Activated CD4-positive, alpha-beta T cell treated with anti-CD3 and anti-CD28 coated beads for 4 hours (primary cell): ENCODE measurements at places on chromosomes 11 and 22.

GRCh38 chr22:44807915-44808690 is 55.7 kb downstream of the ARHGAP8 start:
- no peak for DNase-seq

GRCh38 chr11:87280143-87280542 is 242.4 kb downstream of the TMEM135 start:
- DNase-seq = no peak

DNA sequence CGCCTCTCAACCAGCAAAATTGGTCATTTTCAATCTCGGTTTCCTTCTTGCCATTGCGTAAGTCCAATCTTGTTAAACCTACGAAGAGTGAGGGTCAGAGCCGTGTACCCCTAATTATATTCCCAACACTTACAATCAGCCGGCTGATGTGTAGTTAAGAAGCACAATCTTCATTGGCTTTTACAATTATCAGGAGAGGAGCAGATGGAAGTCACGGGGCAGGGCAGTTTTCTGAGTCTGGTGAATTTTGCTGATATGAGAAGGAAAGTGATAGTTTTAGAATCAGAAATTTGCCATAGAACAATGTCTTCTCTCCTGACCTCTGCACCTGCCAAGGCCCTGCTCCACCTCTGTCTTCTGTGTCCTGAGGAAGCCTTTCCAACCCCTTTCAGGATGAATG is 35.0 kb upstream of the ATXN10 start:
- no peak for DNase-seq

GRCh38 chr11:121240650-121241303 is 51.8 kb upstream of the SC5D start:
- DNase-seq = no peak

- no peak for DNase-seq
These were observed 208.6 kb downstream of the BLID start for GRCh38 chr11:121907379-121907778.

DNA sequence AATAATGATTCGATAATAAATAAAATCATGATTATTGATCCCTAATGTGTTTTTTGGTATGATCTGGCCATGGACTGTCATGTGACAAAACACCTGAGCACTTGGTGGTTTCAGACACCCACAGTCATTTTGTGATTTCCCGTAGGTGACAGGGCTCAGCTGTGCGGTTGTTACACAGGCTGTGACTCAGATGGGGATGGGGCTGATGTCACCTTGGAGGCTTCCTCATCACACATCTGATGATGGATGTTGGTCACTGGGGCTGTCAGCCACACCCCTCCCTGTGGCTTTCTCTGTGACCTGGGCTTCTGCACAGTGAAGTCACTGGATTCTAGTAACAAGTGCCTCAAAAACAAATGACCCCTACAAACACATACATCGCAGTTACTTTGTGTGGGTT is 995.1 kb downstream of the BRD1 start:
- DNase-seq = no peak

DNA sequence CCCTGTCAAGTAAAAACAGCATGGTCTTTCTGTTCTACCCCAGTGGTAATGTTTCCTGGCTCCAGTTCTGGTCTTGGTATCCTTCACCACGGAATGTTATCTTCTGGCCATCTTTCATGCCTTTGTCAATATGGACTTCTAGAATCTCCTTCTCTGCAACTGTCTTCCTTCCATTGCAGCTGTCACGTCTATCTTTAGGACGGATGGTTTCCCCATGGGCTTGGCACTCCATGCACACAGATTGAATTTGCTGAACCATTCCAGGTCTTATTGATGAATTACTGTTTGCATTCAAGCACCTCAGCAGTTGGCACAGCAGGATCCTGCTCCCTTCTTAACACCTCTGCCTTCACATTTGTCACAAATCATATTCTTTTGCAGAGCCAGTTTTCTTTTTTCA is 44.9 kb upstream of the SLC25A18 start:
- no peak for DNase-seq

DNA sequence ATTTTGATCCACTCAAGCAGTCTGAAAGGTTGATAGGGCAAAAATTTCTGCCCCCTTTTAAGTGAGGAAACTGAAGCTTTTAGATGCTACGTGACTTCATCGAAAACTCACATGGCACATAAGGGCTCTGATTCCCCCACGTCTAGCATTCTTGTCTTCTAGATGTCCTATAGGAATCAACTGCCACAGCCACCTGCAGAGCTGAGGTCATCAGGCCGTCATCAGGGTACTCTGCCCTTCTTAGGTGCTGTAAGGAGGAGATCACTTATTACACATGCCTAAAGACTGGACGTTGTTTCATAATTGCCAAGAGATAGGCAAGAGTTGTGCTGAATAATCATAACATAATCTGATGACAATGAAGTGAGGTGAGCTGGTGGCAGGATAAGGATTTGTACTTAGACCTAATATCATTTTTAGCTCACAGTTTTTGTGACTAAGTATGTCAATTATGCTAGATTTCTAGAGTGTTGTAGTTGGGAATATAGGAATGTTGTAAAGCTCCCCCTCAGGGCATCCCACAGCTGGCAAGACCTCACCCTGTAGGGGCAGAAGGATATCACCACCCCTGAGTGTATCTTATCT is 349.4 kb downstream of the METTL15 start:
- no peak for DNase-seq

- no peak for DNase-seq
These were observed 9.1 kb upstream of the POU2AF2 start for GRCh38 chr11:111236383-111236782.

DNA sequence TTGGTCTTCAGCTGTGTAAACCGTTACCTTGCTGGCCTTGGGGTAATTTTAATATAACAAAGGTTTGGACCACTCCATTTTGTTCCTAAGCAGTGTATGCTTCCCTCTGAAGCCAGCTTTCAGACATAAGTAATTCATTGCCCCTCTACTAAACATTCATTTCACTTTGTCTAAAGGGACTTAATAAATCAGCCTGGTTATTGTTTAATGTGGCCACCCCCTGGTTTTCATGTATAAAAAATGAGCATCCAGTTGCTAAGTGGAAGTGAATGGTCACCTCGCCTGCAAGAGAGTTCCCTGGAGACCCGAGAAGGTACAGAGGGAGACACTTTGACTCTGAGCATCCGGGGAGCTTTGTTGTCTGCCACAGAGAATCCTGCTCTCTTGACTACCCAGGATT is 3.9 kb downstream of the ABTB2 start:
- no peak for DNase-seq

GRCh38 chr11:115545581-115546210 is 41.5 kb upstream of the CADM1 start:
- DNase-seq = no peak

DNA sequence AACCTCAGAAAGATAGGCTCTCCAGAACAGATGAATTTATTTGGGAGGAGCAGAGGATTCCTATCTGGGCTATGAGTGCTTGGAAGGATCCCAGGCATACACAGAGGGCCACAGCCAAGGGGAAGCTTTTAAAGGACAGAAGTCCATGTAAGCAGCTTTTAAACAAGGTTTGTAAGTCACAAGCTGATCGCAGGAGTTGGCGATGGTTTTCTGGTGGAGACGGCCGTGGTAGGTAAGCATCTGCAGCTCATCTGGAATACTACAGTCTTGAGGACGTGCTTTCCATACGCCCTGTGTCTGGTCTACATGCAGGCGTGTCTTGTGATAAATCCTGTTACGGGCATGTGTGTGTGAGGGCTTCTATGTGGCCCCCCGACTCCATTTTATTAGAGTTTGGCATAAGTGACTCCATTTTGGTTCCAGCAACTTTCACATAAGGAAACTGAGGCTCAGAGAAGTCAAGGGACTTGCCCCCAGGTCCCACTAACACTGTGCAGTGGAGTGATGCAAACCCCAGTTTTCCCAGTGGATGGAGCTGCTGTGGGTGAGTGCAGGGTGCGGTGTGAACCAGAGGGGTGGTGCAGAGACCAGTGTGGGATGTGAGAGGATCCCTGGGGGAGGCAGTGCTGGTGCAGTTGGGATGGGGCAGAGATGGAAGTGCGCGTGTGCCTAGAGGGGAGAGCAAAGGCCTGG is 11.8 kb upstream of the ACY3 start:
- DNase-seq = no peak

DNA sequence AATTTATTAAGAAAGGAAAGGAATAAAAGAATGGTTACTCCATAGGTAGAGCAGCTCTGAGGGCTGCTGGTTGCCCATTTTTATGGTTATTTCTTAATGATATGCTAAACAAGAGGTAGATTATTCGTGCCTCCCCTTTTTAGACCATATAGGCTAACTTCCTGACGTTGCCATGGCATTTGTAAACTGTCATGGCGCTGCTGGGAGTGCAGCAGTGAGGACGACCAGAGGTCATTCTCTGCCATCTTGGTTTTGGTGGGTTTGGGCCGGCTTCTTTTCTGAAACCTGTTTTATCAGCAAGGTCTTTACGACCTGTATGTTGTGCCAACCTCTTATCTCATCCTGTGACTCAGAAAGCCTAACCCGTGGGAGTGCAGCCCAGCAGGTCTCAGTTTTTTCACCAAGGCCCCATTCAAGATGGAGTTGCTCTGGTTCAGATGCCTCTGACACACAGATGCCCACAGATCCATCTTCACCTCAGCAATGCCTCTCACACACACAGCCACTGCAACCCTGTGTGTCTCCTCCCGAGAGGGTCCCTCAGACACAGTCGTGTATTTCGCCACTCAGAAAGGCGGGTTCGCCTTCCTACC is 16.4 kb upstream of the JAM3 start:
- DNase-seq = no peak

- DNase-seq = no peak
These were observed 871 bp downstream of the BDNF start for GRCh38 chr11:27699242-27699925.

DNA sequence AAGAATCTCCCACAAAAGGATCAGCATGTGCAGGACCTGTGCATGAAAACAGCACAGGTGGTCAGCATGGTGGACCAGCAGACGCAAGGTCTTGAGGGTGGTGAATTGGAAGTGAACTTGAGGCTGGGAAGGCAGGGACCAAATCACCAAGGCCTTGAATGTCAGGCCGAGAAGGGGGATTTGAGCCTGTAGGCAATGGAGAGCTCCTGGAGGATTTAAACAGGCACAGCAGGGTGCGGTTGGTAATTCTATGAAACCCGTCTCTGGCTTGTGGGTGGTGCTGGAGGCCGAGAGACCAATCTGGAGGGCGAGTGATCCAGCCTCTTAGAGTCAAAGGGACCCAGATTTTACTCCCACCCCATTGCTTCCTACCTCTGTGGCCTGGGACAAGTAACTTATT is 2.4 kb downstream of the TSKU start:
- no peak for DNase-seq

GRCh38 chr11:69588270-69588669 is 52.7 kb upstream of the CCND1 start:
- DNase-seq = no peak

DNA sequence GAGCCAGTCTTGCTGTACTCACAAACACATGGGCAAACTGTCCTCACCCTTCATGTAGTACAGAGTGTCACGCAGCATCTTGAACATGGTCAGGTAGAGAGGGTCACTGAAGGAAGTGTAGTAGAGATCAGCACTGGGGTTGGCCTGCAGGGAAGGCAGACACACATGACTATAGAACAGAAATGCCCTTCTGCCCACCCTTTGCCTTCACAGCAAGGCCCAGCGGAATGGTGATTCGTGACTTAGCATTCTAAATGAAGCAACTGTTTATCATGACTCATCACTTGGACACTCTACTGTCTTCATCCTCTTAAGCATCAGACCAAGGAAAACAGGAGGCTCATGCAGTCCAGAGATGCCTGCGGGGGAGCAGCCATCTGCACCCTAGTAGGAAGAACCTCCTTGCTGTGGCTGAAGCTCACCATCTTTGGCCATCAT is 33.4 kb downstream of the SERPIND1 start:
- no peak for DNase-seq

GRCh38 chr11:127825183-127825582 is 762.2 kb downstream of the ETS1 start:
- no peak for DNase-seq

- no peak for DNase-seq
These were observed 127.7 kb upstream of the MTNR1B start for GRCh38 chr11:92841719-92842118.

DNA sequence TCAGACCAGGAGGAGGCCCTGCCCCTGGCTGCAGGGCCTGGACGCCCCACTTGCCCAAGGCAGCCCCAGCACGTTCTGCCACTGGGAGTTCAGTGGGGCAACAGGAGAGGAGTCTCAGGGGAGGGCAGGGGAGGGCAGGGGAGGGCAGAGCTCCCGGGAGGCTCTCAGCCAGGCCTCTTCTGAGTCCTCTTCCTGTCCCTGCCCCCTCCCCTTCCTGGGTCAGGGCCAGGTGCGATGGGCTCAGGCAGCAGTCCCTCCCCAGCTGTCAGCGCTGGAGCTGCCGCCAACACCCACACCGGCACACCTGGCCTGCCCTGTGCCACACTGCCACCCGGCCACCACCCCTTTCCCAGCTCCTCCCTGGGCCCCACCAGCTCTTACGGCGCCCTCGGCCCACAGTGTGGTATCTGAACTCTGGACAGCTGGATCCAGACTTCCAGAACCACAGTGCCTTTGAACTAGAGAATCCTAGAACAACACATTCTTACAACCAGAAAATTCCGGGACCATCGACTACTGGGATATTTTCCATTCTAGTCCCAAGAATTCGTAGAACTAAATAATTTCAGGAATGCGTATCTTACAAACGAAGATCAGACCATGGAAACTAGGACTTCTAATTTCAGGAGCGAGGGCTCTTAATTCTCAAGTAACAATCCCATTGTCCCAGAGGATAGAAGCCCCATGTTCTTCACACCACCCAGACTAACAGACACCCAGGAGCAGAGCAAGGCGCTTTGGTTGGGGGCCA is 21.8 kb downstream of the RPL3 start:
- no peak for DNase-seq

- DNase-seq = no peak
These were observed 698.1 kb downstream of the NTM start for GRCh38 chr11:132068556-132068955.

GRCh38 chr11:34464591-34465051 is 25.9 kb downstream of the CAT start:
- DNase-seq = no peak

DNA sequence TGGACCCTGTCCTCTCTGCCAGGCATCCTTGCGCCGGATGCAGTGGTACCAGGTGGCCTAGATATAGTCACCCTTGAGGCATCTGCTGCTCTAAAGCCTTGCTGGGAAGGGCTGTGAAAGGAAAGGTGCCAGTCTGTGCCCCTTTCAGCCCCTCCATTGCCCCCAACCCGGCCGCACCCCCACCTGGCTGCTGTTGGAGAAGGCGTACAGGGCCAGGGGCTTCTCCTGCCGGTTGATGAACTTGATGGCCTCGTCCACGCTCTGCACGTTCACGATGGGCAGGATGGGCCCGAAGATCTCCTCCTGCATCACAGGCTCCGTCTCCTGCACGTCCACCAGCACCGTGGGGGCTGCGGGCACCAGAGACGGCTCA is 10.2 kb downstream of the ALDH3B2 start:
- no peak for DNase-seq

GRCh38 chr11:3950996-3951660 is 95.7 kb downstream of the STIM1 start:
- no peak for DNase-seq
